ENCODE measurements at places on chromosomes 12 and 14.

- peak; percentile 22 for DNase-seq
Observed at GRCh38 chr14:100237735-100238418, 1.1 kb upstream of the YY1 start.

GRCh38 chr12:113244047-113244460, 22.8 kb downstream of the TPCN1 start:
- DNase-seq, result no peak

GRCh38 chr14:30077946-30078345, 150.3 kb upstream of the PRKD1 start:
- DNase-seq, result no peak

- no peak for DNase-seq
Observed at GRCh38 chr12:47850153-47851084, 30.7 kb upstream of the HDAC7 start.

DNA sequence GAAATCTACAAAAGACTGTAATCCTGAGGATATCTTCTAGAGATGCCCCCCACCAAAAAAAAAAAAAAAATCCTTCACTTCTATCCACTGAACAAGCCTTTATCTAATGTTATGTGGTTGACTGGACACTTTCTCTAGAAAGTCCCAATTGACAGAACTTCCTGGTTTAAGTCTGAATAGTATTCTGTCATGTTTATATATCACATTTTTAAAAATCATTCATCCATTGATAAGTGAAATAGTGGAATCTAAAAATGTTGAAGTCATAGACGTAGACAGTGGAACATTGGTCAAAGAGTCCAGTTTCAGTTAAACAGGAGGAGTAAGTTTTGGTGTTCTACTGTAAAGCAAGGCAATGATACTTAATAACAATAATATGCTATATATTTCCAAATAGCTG, 297.0 kb downstream of the SSPN start:
- DNase-seq, result no peak

GRCh38 chr12:116990971-116991966, 80.5 kb downstream of the FBXW8 start:
- DNase-seq, result no peak

DNA sequence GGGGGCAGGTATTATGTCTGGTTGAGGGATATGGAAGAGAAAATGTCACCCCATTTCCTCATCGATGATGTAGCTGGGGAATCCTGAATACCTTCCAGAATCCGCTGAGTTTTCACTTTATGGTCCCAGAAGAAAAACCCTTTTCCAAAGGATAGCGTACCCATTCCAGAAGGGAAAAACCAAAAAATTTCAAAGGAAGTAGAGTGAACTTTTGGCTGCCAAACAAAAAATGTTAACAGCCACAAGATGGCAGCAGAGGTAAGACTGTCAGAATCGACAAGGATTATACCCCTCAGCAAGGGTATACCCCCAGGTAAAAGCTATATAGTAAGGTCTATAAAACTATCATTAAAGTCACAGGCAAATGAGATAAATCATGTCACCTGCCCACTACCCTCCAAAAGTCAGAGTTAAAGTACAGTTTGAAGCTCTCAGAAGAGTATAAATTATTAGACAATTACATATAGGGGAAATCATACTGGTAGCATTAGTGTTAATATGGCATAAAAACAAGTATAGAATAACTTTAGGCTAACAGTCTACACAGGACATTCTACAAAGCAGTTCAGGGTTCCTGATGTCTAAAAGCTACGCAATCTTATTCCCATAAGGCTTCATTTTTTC, 18.0 kb downstream of the ACIN1 start:
- no peak for DNase-seq

GRCh38 chr12:54304187-54304810, 3.5 kb upstream of the NFE2 start:
- no peak for DNase-seq

- DNase-seq, result peak; percentile 33
Observed at GRCh38 chr14:52033101-52033642, 35.7 kb downstream of the NID2 start.

- DNase-seq, result no peak
Observed at GRCh38 chr12:78240827-78241226, 410.1 kb downstream of the NAV3 start.

DNA sequence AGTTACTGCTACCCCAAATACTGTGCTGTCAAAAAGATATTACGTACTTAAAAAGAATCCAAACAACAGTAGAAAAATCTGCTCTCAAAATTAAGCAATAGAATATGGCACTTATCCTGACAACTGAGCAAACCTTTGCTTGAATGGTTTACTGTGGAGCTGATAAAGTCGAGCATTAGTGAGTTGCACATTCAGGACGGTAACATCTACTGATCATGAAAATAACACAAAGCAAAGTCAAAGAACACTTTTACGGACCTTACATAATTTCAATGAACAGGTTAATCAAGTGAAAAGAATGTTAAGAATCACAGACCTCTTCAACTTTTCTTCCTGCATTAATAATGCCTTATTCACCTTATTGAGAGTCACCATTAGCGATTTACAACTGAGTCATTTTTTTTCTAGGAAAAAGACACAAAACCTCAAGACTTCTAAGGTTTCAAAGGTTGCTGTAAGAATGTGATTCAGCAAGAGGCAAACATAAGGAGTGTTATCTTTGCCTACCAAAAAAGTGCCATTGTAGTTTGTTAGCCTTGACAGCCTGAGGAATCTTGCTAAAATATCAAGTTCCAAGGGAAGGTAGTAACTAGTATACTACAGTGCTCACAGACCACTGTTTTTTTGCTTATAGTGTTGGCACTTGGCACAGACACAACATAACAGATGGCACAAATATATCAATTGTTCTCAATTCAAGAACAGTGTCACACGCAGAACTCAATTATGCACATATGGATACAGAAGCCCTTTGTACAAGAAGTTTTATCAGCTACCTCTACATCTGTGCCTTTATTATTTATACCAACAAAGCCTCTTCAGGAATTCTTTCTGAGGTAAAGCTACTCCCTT, 334.2 kb upstream of the RPL10L start:
- DNase-seq, result no peak
